Activated CD8-positive, alpha-beta T cell treated with anti-CD3 and anti-CD28 coated beads, Interleukin-2, amount 10 ng/mL, durations not matched to agents 7 days and 5 days (primary cell): ENCODE measurements at places on chromosomes 3 and 15. TPM values are rescaled to one million over a fixed set of nuclear protein-coding genes. Genes with fewer than 3 reads are reported as not detected.

Gene GXYLT2
- total RNA-seq, result not detected

Gene SLC2A2
- not detected for total RNA-seq

Gene SPRED1
- total RNA-seq, result 0.79 TPM

Gene KY
- total RNA-seq, result not detected

Gene GNAT1
- total RNA-seq, result not detected

Gene CEP19
- 4.6 TPM for total RNA-seq
